ENCODE measurements at places on chromosomes 12 and 14.

DNA sequence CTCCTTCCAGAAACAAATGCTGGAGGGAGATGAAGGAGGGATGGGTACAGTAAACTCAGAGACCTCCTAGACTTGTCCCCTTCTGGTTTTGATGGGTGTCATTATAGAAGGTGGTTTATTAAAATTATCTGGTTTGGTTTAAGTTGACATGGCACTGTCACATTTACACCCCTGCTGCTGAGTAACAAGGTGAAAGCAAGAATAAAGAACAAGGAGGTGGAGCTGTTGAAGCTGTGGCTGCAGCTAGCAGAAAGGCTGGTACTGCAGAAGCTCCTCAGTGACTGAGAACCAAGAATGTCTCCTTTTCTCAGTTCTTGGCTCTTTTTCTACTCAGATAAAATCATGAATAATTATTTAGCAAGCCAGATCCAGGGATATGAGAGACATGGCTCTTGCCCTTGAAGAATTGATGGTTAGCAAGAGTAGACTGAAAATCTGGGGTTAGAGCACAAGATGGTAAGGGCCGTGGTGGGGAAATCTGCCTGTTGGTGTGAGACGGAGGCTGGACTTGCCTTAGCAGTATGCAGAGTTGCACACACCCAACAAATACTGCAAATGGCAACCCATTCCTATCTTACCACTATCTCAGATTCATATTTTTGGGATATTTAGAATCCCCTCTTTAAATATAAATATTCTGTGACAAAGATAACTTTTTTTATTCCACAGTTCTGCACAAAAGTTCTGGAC, at the start of gene GZMH:
TSS of gene GZMH (minus strand) at position 31 of the 690 bp plus-strand sequence. CDS start 72 bp downstream, outside the sequence.
- no peak for DNase-seq

DNA sequence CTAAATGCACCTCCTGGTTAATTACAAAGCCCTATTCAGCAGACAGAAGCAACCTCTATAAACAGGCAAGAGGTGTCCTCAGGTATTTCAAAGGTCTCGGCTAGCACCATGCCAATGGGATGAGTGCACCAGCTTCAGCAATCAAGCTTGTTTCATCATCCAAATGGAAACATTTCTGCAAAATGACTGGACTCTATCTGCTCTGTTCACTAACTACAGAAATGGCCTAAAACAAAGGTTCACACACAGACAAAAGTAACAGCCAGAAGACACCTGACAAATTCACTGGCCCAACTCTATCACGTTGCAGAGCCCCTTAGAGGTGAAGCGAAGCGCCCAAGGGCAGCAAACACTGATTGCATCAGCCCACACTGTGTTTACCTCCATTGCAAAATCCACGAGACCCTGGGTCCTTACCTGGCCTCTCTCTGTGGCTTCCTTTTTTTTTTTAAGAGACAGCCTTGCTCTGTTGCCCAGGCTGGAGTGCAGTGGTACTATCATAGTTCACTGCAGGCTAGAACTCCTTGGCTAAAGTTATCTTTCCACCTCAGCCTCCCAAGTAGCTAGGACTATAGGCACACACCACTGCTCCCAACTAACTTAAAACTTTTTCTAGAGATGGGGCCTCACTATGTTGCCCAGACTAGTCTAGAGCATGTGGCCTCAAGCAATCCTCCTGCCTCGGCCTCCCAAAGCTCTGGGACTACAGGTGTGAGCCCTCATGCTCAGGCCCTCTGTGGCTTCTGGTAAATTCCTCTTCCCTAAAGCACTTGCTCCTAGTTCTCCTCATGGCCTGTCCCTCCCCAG, 8.5 kb upstream of the SYNE3 start:
- no peak for DNase-seq

- no peak for DNase-seq
Measured at GRCh38 chr12:99108924-99109323, 463.8 kb downstream of the APAF1 start.

GRCh38 chr14:59428581-59429012, 36.6 kb downstream of the GPR135 start:
- no peak for DNase-seq

- DNase-seq, result peak; percentile 15
Measured at GRCh38 chr12:108568338-108569154, 6.2 kb downstream of the ISCU start.

GRCh38 chr14:33657476-33657875, 293.4 kb downstream of the EGLN3 start:
- DNase-seq, result no peak

GRCh38 chr14:54688229-54688628, 121.3 kb downstream of the SAMD4A start:
- DNase-seq, result no peak

GRCh38 chr14:68937471-68938270, 41.4 kb downstream of the ACTN1 start:
- no peak for DNase-seq

GRCh38 chr12:67517181-67517887, 131.2 kb upstream of the DYRK2 start:
- no peak for DNase-seq

DNA sequence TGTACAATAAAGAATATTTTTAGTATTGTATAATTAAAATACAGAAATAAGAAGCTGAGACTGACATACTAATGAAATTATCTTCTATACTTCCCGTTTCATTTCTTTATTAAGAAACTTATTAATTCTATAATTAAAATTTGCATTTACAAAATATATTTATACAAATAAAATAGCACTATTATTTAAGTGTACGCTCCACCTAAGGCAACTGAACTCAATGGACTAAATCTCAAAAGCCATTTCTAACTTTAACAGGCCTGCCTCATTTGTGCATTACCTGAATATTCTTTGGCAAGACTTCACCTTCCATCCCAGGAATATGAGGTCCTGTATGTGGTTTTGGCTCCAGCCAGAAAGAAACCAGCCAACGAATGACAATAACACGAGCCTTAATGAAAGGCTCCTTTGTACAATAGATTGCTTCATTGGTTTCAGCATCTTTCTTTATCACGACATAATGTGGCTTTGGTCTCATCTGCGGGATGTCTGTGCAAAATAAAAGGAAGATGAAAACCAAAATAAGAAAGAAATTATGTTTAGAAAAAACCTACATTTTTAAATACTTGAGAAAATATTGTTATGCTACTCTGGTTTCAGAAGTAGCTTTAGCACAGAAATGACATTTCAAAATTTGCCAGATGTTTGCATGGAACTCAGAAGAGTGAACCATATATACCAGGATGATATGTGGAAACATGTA, 58.7 kb downstream of the RALGAPA1 start:
- no peak for DNase-seq

GRCh38 chr12:90870971-90871725, 83.8 kb downstream of the CCER1 start:
- DNase-seq, result no peak

DNA sequence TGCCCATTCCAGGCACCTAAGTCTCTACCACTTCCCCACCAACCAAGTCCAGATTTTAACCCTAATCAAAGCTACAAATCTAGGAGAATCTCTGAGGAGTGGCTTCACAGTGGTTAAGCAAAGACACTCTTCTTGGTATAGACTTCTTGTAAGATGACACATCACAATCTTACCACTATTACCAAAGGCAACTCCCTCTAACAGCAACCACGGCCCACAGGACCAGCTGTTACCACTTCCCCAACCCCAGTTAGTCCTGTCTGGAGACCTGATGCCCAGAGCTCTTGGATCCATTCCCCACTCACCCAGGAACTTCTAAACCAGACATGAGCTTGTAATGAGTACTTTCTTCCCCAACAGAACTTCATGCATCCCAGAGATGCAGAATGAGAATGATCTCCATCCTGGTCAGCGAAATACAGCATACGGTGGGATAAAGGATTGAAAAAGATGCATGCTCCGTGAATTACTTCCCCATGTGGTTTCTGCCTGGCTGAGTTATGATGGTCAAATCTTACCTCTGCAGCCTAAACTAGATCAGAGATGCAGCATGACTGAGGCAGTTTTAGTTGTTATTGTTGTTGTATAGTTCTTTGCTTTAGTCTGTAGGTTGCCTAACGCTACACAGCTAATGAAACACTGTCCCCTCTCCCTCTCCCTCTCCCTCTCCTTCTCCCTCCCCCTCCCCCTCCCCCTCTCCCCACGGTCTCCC, 87.7 kb upstream of the FOXN3 start:
- DNase-seq, result no peak

- DNase-seq, result no peak
Measured at GRCh38 chr12:14836336-14837210, 6.8 kb downstream of the ART4 start.

- no peak for DNase-seq
Measured at GRCh38 chr14:97097296-97097695, 300.1 kb downstream of the VRK1 start.

GRCh38 chr14:71400871-71401321, 493.6 kb downstream of the PCNX1 start:
- DNase-seq, result no peak
